ENCODE measurements at places on chromosomes 3 and 15.

DNA sequence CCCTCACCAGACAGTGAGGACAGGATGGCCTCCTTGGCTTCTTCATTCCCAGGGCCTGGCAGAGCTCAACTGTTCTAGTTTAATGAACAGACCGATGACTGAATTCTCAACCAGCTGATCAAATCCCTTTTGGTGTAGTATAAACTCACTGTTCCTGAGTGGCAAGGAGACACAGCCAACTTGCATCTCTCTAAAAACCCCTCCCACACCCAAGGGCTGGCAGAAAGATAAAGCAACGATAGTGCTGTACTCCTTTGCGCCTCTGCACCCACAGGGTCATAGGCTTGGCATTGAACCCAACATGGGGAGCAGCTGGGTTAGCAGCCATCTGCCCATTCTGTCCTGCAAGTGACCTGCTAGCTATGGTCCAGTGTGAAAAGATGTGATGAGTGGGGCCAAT is 103.2 kb downstream of the RYK start:
- no peak for DNase-seq

- DNase-seq = peak; percentile 67
Observed at GRCh38 chr3:50587806-50588758, 18.8 kb downstream of the HEMK1 start.

GRCh38 chr15:62257996-62258521 is 93.0 kb upstream of the C2CD4B start:
- DNase-seq = no peak

GRCh38 chr15:92494806-92495336 is 101.2 kb downstream of the ST8SIA2 start:
- no peak for DNase-seq

GRCh38 chr3:143848704-143849103 is 436 bp upstream of the SLC9A9 start:
- DNase-seq = no peak

DNA sequence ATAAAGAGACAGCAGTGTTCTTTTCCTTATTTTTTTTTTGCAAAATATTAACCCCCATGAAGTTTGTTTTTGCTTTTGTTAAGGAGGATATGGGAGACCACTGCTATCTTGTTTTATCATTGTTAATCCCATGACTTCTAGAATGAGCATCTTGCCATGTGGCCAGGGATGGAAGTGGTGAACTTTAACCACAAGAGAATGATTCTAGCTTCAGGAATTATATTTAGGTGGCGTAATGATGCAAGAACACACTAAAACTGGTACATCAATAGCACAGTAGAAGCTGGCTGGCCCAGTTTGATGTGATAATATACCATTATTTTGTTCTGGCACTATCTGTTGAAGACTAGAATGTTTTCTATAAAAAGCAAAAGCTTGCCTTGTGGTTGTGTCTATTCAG is 720.9 kb downstream of the GRM7 start:
- DNase-seq = no peak

- no peak for DNase-seq
Observed at GRCh38 chr3:114394551-114394950, 100.7 kb downstream of the TIGIT start.

GRCh38 chr3:196189566-196190347 is 21.4 kb downstream of the ZDHHC19 start:
- no peak for DNase-seq

- DNase-seq = peak; percentile 18
Observed at GRCh38 chr3:14791343-14791945, 27.3 kb upstream of the FGD5 start.

DNA sequence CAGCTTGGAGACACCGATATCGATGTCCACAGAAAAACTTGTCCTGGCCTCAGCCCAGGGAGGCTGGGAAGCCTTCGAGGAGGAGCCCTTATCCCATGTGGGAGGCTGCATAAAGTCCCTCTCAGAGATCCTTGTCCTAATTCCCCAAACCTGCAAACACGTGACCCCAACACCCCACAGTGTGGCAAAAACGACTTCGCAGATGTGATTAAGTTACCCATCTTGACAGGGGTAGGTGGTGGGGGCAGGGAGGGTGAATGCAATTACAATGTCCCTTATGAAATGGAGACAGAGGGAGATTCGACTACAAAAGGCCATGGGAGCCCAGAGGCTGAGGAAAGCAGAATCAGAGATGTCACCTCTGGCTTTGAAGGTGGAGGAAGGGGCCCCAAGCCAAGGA is 2.3 kb upstream of the TLR9 start:
- no peak for DNase-seq

GRCh38 chr3:152316318-152316717 is 47.6 kb downstream of the MBNL1 start:
- DNase-seq = no peak

DNA sequence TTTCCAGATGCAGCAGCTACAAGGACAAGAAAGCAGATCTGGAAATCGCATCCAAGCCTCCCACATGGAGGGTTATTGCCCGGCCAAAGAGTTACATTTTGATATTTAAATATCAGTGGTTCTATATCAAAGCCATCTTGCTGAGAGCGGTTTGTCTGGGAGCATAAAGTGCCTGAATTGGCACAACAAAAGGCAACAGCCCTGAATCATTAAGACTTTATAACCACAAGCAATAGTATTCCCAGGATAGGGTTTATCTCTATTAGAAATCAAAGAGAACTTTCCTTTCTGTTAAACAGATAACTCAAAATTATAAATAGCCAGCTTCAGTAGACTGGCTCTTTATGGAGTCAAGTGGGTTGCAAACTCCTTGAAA is 564.7 kb downstream of the ROBO1 start:
- DNase-seq = no peak

- no peak for DNase-seq
Observed at GRCh38 chr15:81558056-81558455, 184.0 kb upstream of the TMC3 start.

DNA sequence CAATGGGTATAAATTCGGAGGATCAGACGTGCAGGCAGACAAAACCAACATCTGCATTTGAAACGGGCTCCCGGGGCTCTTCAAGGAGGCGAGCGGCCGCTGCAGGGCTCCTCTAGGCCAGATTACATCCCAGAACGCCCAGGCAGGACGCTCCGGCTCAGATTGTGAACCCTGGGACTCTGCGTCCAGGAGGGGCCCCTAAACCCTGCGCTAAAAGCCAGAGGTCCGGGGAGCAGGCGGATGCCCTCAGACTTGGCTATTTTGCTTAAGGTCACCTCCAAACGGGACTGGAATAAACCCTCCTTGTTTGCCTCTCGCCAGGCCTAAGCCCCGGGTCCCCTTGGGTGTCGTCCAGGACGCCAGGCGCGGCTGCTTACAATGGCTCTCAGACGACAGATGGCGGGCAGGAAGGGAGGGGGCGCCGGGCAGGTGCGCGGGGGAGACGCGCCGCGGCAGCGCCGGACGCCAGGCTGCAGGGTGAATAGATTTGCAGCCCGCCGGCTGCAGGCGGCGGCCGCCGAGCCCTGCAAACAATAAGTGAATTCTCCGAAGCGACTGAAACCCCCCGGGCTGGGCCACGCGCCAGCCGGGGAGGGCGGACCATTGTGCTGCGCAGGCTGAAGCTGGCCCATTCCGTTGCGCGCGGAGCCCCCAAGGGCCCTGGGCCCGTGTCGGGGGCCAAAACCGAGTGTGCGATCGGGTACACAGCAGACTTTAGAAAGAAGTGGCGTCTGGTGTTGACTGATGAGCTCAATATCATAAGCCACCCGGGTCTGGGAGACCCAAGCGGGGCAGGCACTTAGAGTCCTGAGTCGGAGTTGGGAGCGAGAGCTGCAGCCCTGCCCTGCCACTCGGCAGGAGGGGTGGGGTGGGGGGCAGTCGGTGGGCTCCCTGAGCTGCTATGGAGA is 32.3 kb upstream of the AMOTL2 start:
- no peak for DNase-seq

- no peak for DNase-seq
Observed at GRCh38 chr3:114179575-114179974, 723 bp upstream of the DRD3 start.

DNA sequence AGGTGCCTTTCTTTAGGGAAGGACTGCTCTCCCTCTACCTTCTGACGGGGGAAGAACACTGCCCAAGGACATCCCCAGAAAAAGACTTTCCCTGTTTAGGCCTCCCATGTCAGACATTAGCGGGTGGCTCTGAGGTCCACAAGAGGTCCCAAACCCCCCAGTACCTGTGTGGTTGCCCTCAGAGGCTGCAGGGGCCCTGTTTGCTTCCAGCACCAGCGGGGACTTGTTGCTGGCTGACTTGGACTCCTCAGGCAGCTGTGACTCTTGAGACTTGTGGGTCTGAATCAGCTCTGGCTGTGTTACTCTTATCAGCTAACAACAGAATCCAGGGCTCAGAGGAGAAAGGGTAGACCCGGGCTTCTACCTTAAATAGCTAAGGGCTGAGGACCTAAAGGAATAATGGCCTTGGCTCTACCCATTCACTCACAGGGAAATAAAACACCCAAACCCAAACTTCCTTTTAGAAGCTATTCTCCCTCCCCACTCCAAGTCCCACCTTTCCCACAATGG is 39.2 kb downstream of the SEMA3G start:
- no peak for DNase-seq

DNA sequence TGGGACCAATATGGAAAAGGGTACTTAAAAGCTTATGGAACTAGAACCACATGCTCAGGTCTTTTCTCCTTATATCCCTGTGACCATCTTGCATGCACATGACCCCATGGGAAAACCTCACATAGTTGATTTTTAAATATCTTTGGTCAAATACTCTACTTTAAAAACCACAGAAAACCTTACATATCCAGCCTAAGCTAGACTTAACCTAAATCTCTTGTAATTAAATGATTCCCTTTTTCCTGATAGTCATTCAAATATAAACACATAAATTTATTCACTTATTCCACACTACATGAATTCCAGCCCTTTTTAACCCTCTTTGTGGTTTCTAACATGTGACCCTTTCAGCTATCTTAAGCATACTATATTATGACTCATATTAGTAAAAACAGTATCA is 46.8 kb downstream of the DNAJC13 start:
- DNase-seq = no peak

All from stimulated activated CD4-positive, alpha-beta T cell treated with anti-CD3 and anti-CD28 coated beads, Interleukin-2, amount 100 ng/mL, for 4 hours (primary cell).